ENCODE measurements at places on chromosomes 3 and 15. TPM values are rescaled to one million over a fixed set of nuclear protein-coding genes. Genes with fewer than 3 reads are reported as not detected.

The PLSCR5 gene
- not detected for total RNA-seq

The TPRG1 gene
- 6.1 TPM for total RNA-seq

The BNC1 gene
- total RNA-seq: 0.19 TPM

The NOX5 gene
- not detected for total RNA-seq
